ENCODE measurements at places on chromosomes 4 and X.

DNA sequence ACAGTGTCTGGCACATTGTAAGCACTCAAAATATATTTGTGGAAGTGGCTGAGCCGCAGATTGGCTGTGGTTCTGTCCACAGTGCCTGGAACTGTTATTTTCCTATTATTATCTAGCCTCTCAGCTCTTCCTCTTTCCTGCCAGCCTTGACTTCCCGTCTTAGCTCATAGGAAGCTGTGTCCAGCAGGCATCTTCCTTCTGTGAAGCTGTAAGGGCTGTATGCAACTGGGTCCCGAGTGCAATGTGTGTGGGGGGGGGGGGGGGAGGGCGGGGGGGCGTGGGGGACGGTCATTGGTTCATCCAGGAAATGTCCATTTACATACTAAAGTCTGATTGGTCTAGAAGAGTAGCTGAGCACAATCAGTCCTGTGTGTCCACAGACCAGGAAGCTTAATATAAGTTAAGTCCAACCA lies 210.7 kb downstream of the PDGFRA start:
- DNase-seq, result no peak

GRCh38 chr4:9983211-9983610 lies 38.1 kb downstream of the SLC2A9 start:
- DNase-seq, result no peak

DNA sequence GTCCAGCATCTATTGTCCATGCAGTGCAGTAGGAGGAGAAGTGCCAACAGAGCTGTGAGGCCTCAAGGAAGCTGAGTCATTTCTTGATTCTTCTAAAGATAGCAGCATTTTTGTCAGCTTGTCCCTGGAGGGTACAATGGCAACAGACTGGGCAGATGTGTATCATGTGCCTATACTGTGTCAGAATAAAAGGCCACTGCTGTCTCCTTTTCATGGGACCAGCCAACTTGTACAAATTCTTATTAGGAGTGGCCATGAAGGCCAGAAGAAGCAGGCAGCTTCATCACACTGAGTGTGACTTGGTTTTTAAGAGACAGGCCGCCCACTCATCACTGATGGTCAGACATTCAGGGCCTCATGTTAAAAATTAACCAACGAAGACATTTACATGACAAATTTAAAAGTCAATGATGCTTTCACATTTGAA lies 185.0 kb upstream of the FAM241A start:
- no peak for DNase-seq

DNA sequence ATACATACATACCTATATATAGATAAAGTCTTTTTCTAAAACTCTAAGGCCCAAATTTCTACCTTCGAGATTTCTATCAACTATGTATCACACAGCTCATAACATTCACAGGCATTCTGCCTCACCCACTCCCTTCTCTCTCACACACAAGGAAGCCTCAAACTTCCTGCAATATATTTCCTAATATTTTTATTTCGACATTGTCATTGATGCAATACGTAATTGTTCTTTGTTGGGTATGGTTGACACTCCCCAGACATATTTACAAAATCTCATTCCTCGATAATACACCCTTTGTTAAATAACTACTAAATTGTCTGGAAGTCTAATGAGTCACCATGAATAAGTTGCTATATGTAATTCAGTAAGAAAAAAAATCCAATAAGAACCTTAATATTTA lies 143.5 kb downstream of the HNRNPD start:
- no peak for DNase-seq

DNA sequence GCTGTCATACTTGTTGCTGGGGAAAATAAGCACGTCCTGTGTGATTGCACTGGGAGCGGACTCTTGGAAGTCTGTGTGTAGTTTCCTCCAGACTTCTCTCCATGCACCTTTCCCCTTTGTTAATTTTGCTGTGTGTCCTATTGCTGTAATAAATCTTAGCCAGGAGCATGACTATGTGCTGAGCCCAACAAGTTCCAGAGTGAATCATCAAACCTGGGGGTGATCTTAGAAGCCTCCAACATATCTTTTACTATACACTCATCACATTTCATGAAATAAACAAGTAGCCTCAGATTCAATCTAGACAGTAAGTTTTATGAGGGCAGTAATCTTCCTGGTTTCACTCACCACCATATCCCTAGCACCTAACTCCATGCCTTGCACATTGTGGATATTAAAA lies 43.3 kb upstream of the FGF13 start:
- DNase-seq, result no peak

DNA sequence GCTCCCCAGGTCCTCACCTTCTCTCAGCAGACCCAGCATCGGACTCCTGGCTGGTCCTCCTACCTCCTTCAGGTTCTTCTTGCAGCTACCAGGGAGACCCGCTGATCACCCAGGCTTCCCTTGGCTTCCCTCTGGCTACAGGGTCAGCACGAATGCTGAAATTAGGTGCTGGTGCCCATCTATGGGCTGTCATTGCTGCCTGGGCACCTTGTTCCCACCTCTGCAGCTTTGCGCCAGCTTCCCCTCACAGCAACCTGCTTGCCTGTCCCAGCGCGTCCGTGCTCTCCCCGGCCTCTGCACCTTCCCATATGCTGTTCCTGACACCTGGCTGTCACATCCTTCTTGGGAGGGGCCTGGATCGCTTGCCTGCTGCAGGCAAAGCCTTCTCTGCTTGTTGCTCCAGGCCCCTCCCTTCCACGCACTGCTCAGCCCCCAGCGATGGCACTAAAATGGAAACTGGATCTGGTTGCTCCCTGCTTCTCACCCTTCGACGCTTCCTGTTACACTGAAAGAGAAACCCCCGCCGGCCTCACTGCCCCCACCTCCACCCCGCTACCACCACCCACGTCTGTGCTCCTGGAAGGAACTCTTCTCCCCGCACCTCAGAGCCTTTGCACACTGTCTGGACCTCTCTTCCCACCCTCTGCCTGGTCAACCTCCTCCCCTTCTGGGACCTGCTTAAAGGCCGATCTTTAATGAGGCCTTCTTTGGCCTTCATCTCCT lies 22.2 kb downstream of the C4orf50 start:
- DNase-seq, result no peak

DNA sequence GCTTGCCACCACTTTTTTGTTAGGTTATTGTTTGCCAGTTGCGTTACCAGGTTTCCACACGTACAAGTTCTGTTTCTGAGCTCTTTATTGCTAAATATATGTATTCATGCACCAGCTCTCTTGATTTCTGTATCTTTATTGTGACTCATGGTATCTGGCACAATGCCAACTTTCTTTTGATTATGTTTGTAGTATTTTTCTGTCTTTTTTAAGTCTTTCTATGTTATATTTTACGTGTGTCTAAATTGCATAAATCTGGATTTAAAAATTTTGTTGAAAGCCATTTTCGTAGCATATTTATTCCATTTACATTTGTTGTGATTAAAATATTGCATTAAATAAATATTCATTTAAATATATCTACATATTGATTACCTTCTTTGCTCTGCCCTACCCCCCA lies 73.8 kb downstream of the KDM6A start:
- DNase-seq, result no peak
